ENCODE measurements at places on chromosomes 3 and 15.

- DNase-seq, result no peak
Observed at GRCh38 chr15:76843269-76843668, 61.9 kb downstream of the SCAPER start.

DNA sequence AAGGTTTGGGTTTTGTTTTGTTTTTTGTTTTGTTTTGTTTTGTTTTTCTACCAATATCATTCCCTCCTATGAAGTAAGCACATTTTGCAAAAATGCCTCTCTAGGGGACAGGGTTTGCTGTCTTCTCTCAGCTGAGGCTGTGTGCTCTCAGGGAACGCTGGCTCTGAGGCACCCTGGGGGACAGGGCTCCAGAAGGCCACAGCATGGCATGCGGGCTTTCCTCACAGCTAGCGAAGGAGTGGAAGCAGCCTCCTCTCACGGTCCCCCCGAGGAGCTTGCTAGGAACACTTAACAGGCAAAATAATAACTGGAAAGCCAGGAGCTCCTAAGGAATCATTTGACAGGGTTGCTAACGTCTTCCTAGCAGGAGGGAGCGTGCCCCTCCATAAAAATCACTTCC, 227.7 kb upstream of the ST8SIA2 start:
- no peak for DNase-seq

DNA sequence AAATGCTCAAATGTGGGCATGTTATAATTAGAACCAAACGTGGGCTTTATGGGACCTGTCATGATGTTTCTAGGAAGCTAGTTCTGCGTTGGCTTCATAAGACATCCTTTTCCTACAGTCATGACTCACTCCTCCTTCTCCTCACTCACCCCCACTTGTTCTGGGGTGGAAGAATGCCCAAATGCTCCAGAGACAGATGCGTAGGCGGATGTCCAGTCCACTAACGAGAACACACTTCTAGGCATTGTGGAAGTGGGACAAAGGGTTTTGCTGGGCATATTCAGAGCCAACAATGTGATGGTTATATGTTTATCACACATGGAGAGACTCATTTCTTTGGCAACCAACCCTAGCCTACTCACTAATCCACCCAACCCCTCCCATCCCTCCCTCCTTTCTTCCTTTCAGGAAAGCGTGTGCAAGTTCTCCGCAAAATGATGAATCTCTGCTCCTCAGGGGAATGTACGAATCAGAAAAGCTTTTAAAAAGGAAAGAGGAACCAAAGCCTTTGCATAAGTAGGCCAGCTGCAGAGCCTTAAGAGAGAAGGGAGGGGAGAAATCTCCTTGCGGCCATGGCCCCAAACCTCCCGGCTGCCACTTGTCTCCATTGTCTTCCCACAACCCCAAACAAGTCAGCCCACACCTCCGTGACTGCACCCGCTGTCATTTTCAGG, 123.0 kb upstream of the SPRED1 start:
- peak; percentile 86 for DNase-seq

DNA sequence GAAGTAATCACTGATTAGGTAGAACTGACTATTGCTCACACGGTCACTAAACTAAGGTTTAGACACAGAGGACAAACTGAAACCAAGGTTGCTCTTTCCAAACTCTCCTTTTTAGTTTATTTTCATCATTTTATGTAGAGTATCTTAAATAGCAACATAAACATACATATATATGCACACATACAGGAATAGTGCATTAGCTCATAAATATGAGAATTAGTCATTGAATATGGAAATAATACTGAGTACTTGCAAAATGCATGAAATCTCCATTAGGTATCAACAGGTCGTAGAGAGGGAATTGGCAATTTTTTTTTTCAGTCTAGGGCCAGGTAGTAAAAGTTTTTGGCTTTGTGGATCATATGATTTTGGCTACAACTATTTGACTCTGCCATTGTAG, 557.1 kb downstream of the NLGN1 start:
- no peak for DNase-seq

DNA sequence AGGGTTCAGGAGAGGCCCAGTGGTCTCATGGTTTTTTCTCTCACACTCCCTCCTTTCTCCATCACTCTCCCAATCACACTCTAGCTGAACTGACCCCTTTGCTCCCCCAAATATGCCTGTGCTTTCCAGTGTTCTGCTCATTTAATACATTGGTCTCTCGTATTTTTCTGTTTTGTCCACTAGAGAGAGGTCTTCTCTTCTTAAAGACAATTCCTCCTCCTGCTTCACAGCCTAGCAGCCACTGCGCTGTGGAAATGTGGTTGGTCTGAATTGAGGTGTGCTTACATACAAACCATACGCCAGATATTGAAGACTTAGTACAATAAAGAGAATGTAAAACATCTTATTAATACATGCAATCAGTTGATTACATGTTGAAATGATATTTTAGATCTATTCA, 60.6 kb upstream of the XCR1 start:
- no peak for DNase-seq

DNA sequence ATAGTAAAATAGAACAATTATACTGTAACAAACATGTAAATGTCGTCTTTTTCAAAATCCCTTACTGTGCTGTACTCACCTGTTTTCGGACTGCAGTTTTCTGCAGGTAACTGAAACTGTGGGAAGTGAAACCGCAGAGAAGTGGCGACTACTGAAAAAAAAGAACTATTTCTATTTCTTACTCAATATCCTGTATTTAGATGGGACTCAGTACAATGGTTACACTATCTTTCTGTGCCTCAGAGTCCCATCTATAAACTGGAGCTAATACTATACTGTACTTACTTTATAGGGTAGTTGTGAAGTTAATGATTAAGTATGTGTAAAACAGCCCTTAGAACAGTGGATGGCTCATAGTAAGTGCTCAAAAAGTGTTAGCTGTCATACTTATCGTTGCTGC, 14.3 kb upstream of the P2RY12 start:
- no peak for DNase-seq

- no peak for DNase-seq
Observed at GRCh38 chr15:60626051-60626450, 147.1 kb upstream of the ICE2 start.

- DNase-seq, result no peak
Observed at GRCh38 chr15:59917504-59918157, 86.5 kb upstream of the FOXB1 start.

DNA sequence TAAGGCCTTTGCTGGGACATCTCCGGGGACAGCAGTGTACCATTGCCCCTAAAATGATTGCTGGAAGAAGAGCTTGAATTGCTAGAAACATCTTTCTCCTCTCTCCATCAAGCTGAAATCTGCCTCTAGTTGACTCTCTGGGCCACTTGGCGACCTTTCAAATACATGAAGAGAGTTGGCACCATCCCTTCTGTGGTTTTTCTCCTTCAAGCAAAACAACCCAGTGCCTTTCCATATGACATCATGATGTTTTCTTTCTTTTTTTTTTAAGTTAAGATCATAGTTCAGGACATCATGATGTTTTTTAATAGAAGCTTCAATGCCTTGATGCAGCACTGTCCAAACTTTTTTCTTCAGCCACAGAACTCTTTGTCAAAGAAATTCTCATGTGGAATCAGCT, 144.0 kb upstream of the PTPRG start:
- DNase-seq, result no peak

- DNase-seq, result peak; percentile 31
Observed at GRCh38 chr15:90020021-90020735, 19.1 kb downstream of the ZNF710 start.

DNA sequence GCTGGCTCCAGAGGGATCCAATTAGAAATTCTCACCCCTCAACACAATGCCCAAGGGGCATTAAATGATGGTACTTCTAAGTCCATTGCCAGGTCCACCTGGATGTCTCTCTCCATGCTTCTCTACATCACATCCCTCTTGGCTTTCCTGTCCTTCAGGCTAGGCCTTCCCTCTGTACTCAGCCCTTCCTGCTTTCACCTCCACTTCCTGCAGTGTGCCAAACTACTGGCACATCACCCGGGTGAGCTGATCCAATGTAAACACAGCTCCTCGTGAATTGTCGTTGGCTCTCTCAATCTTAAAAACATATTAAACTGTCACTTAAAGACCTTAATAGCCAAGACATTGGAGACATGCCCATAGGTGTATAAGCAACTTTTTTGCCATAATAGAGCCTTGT, 4.0 kb downstream of the LMCD1 start:
- no peak for DNase-seq

GRCh38 chr15:88440021-88440420, 27.2 kb downstream of the MRPL46 start:
- DNase-seq, result no peak

GRCh38 chr3:112653881-112654300, 12.9 kb upstream of the CCDC80 start:
- no peak for DNase-seq

- DNase-seq, result no peak
Observed at GRCh38 chr15:70418943-70419342, 321.2 kb upstream of the TLE3 start.

GRCh38 chr3:40341671-40342070, 32.2 kb downstream of the EIF1B start:
- no peak for DNase-seq

DNA sequence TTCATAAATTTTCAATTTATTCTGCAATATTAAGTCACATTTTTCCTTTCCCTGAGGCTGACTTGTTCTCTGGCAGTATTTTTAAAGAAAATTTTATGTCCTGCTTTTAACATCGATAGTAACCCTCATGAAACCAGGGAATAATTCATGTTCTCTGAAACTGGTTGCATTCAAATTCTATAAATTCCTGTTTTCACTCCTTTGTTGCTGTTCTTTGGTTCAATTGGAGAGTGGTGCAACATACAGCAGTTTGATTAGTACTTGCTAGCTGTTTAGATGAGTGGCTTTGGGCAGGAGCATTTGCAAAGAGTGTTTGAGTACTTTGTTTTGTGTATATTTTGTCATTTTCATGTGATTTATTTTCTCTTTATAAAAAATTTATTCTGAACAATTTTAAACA, 19.2 kb downstream of the ZIC1 start:
- no peak for DNase-seq

GRCh38 chr3:165256554-165257065, 60.4 kb upstream of the SLITRK3 start:
- no peak for DNase-seq

DNA sequence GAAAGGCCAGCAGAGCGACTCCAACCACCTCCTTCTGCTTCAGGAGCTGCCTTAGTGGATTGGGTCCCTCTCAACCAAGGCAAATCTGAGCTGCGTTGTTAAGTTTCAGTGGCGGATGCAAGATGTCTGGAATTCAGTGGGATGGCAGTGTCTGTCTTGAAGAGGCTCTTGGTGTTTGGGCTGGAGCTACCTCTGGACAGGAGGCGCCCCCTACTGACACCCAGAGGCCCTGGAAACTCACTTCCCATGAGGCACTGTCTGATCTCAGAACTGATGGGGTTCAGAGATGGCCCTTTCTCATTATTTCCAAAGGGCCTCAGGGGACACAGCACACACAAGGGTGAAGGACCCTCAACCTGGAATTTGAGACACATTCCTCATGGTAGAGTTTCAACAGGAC, 6.0 kb upstream of the SLC28A1 start:
- peak; percentile 13 for DNase-seq

DNA sequence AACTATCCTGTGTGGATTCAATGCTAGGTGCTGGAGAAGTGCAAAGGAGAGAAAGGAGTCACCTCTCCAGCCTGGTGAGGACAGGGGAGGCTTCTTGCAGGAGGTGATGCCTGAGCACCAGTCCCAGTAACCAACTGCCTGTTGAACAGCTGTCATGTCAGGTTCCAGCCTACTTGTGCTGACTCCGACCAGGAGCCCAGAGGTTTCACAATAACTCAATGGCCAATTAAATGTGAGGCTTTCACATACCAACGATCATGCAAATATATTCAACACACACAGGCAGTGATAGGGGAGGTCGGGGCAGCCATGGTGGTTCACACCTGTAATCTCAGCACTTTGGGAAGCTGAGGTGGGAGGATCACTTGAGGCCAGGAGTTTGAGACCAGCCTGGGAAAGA, 7.7 kb downstream of the SORD start:
- DNase-seq, result no peak

DNA sequence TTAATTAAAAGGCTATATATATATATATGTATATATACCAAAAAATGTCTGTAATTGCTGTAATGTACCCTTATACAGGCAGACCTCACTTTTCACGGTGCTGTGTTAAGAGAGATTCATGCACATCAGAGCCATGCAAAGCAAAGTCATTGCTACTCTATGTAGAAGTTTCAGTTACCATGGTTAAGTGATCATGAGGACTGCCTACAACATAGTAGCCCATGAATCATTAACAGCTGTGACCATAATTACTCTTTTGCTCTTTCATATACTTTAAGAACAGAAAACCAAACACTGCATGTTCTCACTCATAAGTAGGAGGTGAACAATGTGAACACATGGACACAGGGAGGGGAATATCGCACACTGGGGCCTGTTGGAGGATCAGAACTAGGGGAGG, 225.3 kb upstream of the EPHA3 start:
- DNase-seq, result no peak

All from hypothalamus (tissue), 51 donors.